ENCODE measurements at places on chromosomes 11 and 22.

GRCh38 chr11:266676-267439 is 11.3 kb upstream of the NLRP6 start:
- no peak for DNase-seq

GRCh38 chr11:19737575-19737974 is 24.9 kb downstream of the NAV2 start:
- no peak for DNase-seq

GRCh38 chr11:70871881-70872280 is 380.5 kb downstream of the SHANK2 start:
- no peak for DNase-seq

GRCh38 chr11:17606233-17607082 is 59.4 kb downstream of the OTOG start:
- DNase-seq, result no peak

GRCh38 chr11:7486098-7486780 is 933 bp downstream of the OLFML1 start:
- no peak for DNase-seq

DNA sequence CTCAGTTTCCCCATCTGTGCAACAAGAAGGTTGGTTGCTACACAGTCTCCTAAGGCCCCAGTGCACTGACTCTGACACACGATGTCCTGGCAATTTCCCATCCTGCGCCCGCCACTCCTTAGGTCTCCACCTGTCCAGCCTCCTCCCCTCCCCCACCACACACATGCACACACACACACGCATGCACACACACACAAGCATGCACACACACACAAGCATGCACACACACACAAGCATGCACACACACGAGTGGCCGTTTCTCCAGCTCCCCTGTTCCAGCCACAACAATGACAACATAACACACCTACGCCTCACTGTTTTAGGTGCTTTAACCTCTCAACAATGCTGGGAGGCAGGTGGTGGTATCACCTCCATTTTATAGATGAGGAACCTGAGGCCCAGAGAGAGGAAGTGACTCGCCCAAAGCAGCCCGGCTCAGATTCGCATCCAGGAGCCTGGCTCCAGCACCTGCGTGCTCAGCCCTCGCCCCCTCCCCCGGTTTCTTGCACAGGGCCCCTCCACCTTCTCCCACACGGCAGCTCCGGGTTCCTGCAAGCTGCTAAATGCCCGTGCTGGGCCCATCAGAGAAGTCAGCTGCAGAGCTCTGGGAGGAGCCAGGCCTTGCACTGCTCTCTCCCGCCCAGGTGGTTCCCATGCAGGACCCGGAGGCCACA is 13.0 kb downstream of the CYTH4 start:
- no peak for DNase-seq

DNA sequence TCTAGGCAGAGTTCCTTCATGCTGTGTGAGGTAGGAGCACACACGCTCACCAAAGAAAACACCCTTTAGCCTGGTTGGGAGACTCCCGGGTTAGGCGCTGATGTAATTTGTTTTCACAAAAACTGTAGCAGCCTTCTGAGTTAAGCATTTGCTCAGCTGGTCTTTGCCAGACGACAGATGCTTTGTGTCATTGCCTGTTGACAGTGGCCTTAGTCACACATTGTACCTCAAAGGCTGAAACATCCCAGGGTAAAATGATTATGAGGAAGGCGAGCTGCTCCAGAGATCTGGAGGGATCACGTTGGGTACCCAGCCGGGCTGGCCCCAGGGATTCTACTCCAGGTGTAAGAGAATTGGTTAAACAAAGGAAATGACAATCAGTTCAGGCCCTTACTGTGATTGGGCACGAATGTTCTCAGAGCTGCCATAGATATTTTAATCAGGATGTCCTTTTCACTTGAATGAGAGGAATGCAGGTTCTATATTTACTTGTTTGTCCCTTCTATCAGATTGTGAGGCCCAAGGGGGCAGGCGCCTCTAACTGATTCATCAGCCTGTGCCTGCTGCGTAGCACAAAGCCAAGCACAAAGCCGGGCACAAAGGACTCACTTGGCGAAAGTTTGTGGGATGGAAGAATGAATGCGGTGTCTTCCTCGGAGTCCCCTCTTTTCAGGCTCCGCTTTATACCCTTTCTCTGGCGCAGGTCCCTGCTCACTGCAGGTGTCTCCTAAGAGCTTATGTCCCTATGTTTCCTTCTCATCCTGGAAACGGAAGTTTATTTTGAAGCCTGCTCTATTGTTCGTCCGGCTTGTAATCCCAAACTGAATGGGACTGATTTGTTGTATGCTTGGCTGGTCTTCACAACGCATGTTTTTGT is 47.1 kb downstream of the ADM start:
- DNase-seq, result peak; percentile 94

DNA sequence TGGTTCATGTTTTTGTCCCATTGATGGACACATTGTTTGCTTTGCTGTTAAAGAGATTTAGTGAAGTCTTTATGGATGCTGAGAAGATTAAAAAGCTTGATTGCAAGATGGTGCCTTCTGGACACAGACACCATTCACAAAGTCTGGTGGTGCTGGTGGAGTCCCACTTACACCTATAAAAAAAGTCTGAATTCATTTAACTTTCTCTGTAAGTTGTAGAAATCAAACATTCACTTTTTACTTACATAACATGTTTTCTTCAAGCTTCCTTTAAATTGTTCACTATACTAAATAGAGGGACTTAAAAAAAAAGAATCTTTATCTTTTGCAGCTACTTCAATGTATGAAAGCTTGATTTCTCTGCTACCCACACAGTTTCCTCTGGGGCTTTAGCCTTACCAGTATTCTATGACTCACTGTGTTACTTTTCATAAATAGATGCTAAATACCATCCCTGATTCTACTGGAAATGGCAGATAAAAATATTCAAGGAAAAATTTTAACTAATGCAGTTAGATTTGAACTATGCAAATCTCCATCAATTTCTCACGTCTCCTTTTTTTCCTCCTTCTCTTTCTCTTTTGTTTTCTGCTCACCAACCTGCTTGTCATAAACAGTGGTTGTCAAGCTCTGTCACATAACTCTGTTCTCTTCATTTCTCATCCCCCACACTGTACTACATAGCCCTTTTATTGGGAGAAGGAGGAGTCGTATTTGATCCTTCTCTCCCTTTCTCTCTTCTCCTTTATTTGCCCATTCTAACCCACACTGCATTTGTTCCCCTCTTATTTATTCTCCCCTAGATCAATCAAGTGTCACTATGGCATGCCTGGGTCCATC is 89.7 kb downstream of the FAM76B start:
- DNase-seq, result no peak

- DNase-seq, result no peak
These were observed 22.5 kb downstream of the PARVG start for GRCh38 chr22:44203203-44203602.

DNA sequence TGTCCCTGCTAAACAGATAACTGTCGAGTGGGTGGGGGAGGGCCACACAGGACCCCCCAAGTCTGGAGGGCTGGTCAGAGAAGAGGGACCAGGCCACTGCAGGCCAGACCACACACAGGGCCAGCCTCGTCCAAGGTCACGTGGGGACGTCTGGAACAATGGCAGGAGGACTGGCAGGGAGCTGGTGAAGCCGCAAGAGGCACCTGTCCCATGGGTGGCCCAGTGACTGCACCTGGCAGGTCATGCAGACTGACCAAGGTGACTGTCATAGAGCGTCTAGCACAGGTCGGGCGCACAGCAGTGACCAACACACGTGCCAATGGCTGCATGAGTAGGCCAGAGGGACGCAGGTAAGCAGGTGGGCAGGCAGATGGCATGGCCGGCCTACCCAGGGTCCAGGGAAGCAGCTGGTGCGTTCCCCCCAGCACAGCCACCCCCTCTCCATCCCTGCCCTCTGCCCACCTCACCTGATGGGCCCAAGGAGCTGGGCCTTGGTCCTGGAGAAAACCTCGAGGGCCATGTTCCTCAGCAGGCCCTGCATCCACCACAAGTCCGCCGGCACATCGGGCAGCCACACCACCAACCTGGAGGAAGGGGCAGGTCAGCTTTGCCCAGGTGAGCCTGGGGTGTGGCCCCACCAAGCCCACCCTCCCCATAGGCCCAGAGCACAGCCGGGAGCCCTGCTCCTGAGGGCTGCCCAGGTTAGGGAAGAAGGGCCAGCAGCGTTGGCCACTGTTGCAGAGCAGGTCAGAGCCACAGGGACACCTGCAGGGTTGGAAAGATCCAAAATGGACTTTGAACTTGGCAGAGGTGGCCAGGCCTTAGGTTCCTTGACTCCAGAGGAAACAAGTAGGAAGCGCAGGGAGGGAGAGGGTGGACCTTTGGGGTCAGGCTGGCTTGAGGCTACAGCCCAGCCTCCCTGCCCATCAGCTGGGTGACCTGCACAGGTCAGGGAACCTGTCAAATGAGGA is 10.4 kb downstream of the PNPLA5 start:
- no peak for DNase-seq

Measured in NT2/D1 (cell line).